Naive thymus-derived CD8-positive, alpha-beta T cell (primary cell): ENCODE measurements at places on chromosomes 16 and 17. TPM values are rescaled to one million over a fixed set of nuclear protein-coding genes. Genes with fewer than 3 reads are reported as not detected.

- peak; percentile 64 for DNase-seq
Observed at GRCh38 chr17:7014995-7015958, 2.9 kb downstream of the RNASEK start.

KRTAP9-2 gene
- not detected for total RNA-seq

- DNase-seq: no peak
Observed at GRCh38 chr17:52120465-52120864, 38.0 kb downstream of the CA10 start.

GRCh38 chr16:85539084-85539483, 74.0 kb upstream of the GSE1 start:
- no peak for DNase-seq

CD300H gene
- not detected for total RNA-seq
